ENCODE measurements at places on chromosomes 16 and 17.

DNA sequence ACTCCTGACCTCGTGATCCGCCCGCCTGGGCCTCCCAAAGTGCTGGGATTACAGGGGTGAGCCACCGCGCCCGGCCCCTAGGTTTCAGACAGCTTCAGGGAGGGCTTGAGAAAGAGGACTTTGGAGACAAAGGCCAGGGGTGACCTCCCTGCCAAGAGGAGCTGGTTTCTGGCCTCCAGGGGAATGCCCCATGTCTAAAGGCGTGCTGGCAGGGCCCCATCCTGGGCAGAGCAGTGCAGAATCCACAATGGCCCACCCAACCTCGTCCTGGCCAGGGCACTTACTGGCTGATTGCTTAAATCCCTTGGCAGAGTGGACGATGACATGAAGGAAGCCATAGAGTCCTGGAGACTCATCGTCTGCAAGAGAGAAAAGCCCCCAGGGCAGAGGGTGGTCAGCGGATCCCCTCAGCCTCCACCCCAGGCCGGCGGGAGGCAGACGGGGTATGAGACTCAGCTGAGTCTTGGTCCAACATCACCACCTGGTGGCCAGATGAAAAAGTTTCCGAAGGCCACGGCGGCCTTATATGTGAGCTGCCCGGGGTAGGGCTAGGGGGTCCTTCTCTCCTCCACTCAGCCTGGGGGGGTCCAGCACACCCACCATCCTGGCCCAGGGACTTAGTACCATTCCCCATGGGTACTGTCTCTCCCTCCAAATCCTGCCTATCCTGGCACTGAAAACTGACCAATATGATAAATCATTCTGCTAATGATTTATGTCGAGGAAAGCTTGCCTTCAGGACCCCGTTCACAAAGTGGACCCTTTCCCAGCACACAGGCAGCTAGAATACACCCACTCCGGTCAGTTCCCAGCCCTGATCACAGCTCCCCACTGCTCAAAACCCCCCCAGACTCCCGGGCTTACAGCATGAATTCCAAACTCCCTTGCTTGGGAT, 59.1 kb downstream of the TIMM22 start:
- DNase-seq: no peak

DNA sequence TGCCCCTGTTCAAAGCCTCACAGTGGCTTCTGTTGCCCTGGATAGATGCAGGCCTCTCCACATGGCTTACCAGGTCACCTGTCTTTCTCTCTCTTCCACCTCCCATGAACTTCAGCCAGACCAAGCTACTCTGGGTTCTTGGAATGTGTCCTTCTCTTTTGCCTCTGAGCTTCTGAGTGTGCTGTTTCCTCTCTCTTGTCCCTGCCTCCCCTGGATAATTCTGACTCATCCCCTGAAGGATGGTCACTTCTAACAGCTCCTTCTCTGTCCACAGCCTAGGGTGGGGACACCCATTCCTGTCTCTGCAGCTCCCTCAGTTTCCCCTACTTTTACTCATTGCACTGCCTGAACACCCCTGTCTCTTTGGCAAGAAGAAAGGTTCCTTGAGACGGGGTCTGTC, 2.9 kb downstream of the GUCY2D start:
- DNase-seq: no peak

DNA sequence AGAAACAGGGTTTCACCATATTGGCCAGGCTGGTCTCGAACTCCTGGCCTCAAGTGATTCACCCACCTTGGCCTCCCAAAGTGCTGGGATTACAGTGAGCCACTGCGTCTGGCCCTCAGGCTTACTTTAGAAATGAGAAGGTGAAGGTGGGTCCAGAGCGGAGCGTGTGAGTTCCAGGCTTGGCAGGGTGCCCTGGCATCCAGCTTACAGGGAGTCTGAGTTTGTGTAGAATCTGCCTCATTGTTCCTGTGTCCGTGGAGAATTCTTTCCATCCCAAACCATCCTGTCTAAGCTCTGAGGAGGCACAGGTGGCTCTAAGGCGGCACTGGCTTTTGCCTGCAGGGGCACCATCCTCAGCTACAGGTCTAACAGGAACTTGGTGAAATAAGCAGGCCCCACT, 50.6 kb downstream of the RAB11FIP3 start:
- DNase-seq: no peak

GRCh38 chr17:7404737-7405349, 946 bp upstream of the TMEM256 start:
- peak; percentile 63 for DNase-seq

DNA sequence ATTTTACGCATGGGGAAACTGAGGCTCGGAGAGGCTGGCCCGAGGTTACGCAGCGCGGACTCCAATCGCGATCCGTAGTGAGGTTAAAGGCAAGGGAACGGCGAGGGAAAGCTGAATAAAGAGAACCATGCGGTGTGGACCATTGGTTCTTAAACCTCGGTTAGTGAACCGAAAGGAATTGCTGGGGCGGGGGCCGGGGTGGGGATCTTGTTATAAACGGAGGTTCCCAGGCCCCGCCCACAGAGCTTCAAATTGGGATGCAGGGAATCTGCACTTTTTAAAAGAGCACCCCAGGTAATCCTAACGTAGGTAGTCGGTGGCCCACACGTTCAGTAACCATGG, 524 bp downstream of the IQCK start:
- no peak for DNase-seq

DNA sequence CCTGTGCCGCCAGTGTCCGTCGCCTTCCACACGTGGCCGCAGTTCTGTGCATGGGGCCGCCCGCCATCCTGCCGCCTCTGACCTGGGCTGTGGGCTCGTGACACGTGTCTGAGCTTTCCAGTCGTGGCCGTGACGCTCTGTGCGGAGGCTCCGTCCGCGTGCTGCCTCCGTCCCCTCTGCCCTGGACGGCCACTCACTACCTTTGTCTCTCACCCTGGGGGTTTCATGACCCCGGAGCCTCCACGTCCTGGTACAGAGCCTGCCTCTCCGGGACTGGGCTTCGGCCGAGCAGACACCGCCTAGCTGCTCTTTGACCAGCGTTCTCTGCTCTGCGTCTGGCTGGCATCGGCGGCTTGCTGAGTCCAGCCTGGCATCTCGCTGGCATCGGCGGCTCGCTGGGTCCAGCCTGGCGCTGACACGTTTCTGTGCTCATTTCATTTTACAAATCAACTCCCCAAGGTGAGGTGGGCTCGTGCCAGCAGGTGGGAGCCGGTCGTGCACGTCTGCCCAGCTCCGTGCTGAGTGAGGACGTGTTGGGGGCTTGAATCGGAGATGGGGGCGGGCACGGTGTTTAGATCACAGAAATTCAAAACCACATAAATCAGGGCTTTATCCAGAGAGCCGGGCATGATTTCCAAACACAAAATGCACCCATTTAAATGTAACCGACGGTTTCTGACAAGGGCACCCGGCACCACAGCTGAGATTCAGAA, 44.3 kb upstream of the GNG13 start:
- no peak for DNase-seq

DNA sequence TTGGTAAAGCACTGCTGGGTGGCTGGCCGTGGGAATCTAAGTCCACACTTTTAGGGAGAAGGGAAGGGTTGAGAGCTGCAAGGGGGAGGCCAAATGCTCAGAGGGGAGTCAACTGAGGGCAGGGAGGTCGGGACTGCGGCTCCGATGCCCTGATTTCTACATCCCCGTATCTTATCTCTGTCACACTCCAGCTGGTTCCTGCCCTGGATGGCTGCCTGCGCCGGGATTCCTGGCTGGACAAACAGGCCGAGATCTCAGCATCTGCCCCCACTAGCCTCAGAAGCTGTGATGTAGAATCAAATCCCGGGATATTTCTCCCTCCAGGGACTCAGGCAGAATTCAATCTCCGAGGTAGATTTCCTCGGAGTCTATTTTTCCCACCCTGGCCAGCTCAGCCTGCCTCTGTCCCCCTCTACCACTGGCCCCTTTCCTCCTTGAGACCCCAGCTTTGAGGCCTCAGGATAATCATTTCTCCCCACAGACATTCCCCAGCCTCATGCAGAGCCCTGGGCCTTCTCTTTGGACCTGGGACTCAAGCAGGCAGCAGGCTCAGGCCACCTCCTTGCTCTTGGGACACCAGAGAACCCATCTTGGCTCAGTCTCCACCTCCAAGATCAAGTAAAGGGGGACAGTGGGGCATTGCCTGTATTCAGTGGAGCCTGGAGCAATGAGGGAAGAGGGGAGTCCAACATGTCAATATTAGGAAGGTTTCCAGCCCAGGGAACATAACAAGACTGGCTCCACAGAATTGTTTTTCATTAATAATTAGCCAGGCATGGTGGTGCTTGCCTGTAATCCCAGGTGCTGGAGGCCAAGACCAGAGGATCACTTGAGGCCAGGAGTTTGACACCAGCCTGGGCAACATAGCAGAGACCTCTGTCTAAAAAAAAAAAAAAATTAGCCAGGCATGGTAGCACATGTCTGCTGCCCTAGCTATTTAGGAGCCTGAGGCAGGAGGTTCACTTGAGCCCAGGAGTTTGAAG, 1.8 kb downstream of the SHBG start:
- no peak for DNase-seq

GRCh38 chr17:82247856-82248671, 19.2 kb downstream of the SLC16A3 start:
- no peak for DNase-seq

- DNase-seq: no peak
These were observed 62.0 kb upstream of the NUDT7 start for GRCh38 chr16:77660311-77660710.

- no peak for DNase-seq
These were observed 911.6 kb downstream of the KCNJ2 start for GRCh38 chr17:71080937-71081336.

GRCh38 chr16:66115373-66115772, 251.1 kb upstream of the CDH5 start:
- DNase-seq: no peak

GRCh38 chr16:85640585-85640984, 27.5 kb downstream of the GSE1 start:
- DNase-seq: no peak

- DNase-seq: no peak
These were observed 12.0 kb downstream of the SMCR8 start for GRCh38 chr17:18327093-18327492.

GRCh38 chr17:76948726-76949342, 80.6 kb downstream of the MGAT5B start:
- DNase-seq: no peak

DNA sequence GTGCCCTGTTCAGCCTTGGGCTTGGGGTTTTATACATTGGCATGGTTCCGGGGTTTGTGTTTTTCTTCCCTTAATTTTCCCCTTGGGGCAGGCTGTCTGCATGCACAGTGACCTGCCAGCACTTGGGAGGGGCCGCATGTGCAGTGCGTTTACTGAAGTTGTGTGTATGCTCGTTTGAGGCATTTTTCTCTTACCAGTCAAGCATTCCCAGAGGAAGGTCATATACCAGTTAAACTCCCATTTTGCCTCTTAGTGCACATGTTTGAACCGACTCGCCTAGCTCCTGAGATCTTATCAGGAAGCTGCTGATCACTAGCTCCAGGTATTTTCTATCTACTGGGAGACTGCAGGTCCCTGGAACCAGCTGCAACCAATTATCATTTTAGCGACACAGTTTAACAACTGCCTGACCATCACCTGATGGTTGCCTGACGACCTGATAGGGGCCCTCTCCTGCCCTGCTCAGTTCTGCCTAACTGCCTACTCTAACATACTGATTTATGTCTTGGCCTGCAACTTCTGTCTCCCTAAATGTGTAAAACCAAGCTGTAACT, 51.4 kb downstream of the MFSD11 start:
- DNase-seq: no peak

DNA sequence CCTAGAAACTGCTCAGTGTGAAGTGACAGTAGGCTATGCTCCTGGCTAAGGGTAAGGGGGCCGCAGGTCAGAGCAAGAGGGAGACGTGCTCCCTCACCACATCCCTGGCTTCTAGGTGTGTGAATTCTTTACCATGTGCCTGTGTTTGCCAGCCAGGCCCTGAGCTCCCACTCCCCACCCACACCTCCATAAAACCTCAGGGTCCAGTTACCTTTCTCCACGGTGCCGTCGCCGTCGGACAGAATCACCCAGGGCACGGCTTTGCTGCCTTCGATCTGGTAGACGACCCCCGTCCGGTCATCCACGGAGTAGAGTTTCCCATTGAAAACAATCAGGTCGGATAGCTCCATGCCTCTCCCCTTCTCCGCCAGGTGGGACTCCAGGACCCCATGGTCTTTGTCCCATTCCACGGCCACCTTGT, 12.8 kb downstream of the CANT1 start:
- DNase-seq: no peak

- DNase-seq: no peak
These were observed 48.9 kb downstream of the C17orf58 start for GRCh38 chr17:67947325-67947813.

GRCh38 chr17:79627184-79627765, 16.4 kb upstream of the RBFOX3 start:
- DNase-seq: no peak

DNA sequence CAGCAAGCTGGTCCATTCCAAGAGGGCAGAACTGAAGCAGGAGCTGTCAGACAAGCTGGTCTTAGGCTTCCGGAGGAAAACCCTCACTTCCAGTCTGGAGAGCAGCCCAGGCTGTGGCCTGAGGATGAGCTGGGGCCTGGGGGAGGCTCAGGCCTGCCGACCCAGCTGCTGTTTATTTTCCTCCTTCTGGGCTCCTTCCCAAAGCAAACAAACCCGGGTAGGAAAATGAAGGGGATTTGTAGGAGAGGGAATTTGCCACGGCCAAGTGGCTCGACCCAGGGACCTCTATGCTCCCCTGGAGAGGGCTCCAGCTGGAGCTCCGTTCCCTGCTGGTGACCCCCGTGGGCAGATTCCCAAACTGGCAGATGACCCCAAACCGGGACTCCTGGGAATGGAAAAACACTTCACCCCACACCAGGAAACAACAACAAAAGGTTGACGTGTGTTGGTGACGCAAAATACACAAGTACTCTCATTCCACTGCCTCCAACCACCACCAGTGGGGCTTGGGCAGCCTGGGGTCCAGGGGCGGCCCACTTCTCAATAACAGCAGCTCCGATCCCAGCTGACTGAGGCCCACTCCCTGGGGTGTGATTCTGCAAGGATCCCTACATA, 8.8 kb downstream of the JUP start:
- DNase-seq: no peak
